ENCODE measurements at places on chromosomes 16 and 17. TPM values are rescaled to one million over a fixed set of nuclear protein-coding genes. Genes with fewer than 3 reads are reported as not detected.

The RUSF1 gene
- total RNA-seq = 19.6 TPM

The IL4R gene
- 25.9 TPM for total RNA-seq

The KLHL10 gene
- not detected for total RNA-seq

The VMP1 gene
- total RNA-seq = 190 TPM

The CSH1 gene
- total RNA-seq = not detected

The MYH13 gene
- total RNA-seq = not detected

The RAB26 gene
- total RNA-seq = 1.3 TPM

The KRT16 gene
- total RNA-seq = not detected

The ZNF668 gene
- 7.3 TPM for total RNA-seq

The ESRP2 gene
- under 0.01 TPM for total RNA-seq

The FSCN2 gene
- 0.27 TPM for total RNA-seq
